ENCODE measurements at places on chromosomes 3 and 15.

DNA sequence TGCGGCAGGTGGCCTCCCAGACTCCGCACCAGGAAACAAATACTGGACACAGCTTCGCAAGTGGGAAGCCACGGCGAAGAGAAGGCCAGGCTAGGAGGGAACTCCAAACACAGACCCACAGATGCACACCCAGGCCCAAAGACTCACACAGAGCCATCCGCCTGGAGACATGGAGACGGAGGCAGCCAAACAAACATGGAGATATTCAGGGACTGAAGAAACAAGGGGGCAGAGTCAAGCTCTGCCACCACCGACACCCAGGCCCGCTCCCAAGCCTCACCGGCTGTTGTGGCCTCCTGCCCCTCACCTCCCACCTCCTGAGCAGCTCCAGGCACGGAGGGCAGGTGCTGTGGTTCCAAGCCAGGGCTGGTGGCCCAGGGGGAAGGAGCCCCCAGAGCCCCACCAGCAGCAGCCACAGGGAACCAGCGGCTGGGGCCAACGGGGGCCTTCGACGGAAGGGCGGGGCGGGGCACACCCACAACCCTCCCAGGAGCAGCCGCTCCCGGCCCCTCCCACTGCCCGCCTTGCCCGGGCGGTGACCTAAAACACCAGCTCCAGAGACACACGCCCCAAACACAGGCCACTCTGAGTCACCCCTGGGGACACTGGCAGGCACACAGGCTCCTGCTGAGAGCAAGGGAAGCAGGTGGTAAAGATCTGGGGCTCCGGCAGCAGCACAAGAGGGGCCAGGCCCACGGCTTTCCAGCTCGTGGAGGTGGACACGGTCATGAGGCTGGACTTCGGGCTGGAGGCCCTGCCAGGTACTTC is 31.9 kb downstream of the TNK2 start:
- peaks cover 4% of the 10 kb centered on the region for H3K4me1 ChIP-seq
- H3K36me3 ChIP-seq: peaks cover 25% of the 10 kb centered on the region
- DNase-seq: no peak
- H3K4me3 ChIP-seq: no peak overlapping the region
- H3K27ac ChIP-seq: peak overlapping the region; percentile 83
- H3K27me3 ChIP-seq: no peaks in the 10 kb centered on the region

DNA sequence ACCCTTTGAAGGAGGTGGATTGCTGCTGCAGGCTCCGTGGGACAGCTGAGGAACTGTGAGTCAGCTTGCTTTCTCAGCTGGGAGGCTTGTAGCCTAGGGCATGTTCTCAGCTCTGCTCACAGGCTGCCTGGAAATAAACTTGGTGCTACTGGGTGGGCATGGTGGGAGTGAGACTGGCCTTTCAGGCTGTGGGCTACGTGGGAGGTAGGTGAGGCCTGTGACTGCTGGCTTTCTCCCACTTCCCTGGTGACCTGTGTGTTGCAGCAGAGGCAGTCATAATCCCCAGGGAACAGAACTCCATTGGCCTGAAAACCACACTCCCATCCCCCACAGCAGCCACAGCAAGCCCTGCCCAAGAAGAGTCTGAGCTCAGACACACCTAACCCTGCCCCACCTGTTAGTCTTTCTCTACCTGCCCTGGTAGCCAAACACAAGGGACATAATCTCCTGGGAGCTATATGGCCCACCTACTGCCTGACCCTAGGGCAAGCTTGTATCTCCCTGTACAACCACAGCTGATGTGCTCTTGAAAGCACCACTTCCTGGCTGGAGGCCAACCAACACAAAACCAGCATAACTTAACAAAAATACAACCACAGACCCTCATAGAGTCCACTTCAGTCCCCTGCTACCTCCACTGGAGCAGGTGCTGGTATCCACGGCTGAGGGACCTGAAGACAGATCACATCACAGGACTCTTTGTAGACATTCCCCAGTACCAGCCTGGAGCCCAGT is 236.5 kb downstream of the SQOR start:
- H3K36me3 ChIP-seq: no peaks in the 10 kb centered on the region
- no peaks in the 10 kb centered on the region for H3K27me3 ChIP-seq
- H3K4me3 ChIP-seq: no peak overlapping the region
- no peak for DNase-seq

DNA sequence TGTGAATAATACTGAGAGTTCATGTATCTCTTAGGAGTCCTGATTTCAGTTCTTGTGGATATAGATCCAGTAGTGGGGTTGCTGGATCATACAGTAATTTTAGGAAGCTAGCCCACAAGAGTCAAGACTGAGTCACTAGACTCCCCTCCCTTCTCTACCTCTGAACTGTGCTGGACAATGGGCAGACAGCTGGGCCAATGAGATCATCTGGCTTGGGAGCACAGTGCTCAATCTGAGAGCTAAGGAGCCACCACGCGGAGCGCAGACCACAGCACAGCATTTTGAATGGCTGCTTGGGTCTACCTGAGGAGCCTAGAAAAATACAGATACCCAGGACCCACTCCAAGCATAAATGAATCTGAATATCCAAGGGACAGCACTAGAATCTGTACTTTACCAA is 32.5 kb downstream of the WNT5A start:
- H3K4me3 ChIP-seq: no peak overlapping the region
- no peaks in the 10 kb centered on the region for H3K36me3 ChIP-seq
- no peaks in the 10 kb centered on the region for H3K27me3 ChIP-seq
- no peak overlapping the region for H3K27ac ChIP-seq
- no peaks in the 10 kb centered on the region for H3K4me1 ChIP-seq

GRCh38 chr15:88982304-88982945 is 69.2 kb upstream of the MFGE8 start:
- H3K4me1 ChIP-seq: no peaks in the 10 kb centered on the region
- H3K27me3 ChIP-seq: peaks cover 1% of the 10 kb centered on the region
- H3K27ac ChIP-seq: no peak overlapping the region
- DNase-seq: no peak
- H3K4me3 ChIP-seq: no peak overlapping the region

DNA sequence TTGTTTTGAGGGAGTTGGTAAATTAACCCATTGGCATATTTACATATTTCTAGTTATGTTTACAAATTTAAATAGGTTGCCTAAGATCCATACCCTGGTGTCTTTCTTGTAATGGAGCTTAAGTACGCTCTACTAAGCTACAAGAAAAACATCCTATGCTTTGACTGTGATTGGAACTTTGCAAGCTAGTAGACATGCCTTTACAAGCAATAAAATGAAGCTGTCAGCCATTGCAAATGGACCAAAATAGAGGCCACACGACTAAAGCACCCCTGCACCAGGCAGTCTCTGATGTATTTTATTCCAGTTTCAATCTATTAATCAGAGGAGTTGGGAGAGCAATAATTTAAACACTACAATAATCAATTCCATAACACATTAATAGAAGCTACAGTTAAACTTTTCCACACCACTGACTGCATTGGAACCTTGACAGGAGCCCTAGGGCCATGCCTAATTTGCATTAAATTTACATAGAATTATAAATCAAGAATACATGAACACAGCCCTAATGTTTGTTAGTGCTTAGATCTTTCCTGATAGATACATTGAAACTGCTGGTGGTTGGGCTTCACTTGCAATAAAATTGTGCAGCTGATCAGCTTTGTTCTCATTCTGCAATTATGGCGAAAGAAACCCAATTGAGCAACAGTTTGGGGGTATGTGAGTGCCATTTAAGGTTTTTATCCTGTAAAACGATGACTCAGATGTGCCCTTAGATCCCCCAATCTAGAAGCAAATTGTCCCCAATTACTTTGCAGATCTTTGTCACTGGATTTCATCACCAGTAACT is 360.1 kb downstream of the LSAMP start:
- no peak overlapping the region for H3K27ac ChIP-seq
- no peaks in the 10 kb centered on the region for H3K27me3 ChIP-seq
- H3K4me3 ChIP-seq: no peak overlapping the region
- H3K4me1 ChIP-seq: no peaks in the 10 kb centered on the region

- no peak for DNase-seq
- H3K4me1 ChIP-seq: no peaks in the 10 kb centered on the region
- H3K27ac ChIP-seq: no peak overlapping the region
- H3K27me3 ChIP-seq: peaks cover 4% of the 10 kb centered on the region
- H3K4me3 ChIP-seq: no peak overlapping the region
- no peaks in the 10 kb centered on the region for H3K36me3 ChIP-seq
Measured at GRCh38 chr3:126098391-126098858, 14.5 kb upstream of the SLC41A3 start.

Data from effector memory CD8-positive, alpha-beta T cell (primary cell).